ENCODE measurements at places on chromosomes 2 and 18.

DNA sequence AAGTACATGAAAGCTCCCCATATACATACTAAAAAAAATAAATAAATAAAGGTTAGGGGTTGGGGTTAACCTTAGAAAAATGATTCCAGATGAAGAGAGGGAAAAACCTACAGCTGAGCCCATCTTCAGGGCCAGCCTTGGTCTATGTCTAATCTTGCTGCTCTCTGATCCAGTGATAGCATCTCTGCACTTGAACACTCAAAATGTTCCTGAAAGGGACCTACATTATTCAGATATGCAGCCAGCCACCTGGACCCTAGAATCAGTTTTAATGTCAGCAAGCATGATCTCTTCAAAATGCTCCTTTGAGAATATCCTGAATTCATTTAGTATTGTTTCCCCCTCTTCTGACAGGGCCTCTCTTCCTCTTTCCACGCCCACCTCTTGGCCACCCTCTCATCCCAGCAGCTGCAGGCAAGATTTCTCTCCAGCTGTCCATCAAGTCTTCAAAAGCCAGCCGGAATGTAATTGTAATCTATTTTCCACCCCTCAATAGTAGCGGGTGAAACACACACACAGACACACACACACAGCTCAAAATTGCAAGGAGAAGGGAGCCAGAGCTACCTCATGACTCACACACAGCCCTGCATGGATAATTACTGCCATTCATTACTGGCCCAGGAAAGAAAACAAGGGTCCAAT lies 135.5 kb downstream of the MYO3B start:
- no peak for DNase-seq

DNA sequence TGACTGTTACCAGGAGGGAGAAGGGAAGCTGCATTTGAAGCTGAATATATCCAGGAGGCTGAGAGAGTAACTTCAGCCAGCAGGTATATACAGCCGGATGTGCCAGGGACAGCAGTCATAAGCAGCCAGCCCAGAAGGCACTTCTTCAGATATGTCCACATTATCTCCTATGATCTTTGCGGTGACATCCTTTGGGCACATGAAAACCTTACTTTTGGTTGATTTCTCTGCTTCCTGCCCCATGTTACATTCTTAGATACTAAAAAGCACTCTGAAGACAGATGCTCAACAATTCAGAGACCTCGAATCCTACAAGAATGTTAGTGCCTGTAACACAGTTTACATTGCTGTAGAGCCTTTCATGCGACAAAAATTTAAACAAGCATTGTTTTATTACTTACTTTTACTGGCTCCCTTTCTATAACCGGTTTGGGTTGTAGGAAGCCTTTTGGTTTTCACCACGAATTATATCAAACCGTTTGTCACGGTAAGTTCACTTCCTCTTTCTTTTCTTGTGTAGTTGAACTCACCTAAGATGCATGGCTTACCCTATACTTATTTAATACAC lies 50.3 kb upstream of the TLK1 start:
- peak; percentile 34 for DNase-seq

GRCh38 chr2:1940679-1941078 lies 196.4 kb upstream of the PXDN start:
- DNase-seq = no peak

GRCh38 chr18:46239998-46240397 lies 135.8 kb downstream of the HAUS1 start:
- no peak for DNase-seq

GRCh38 chr18:44897411-44897810 lies 216.7 kb downstream of the SETBP1 start:
- no peak for DNase-seq

GRCh38 chr2:26245810-26246209 lies 1.1 kb downstream of the HADHB start:
- no peak for DNase-seq

DNA sequence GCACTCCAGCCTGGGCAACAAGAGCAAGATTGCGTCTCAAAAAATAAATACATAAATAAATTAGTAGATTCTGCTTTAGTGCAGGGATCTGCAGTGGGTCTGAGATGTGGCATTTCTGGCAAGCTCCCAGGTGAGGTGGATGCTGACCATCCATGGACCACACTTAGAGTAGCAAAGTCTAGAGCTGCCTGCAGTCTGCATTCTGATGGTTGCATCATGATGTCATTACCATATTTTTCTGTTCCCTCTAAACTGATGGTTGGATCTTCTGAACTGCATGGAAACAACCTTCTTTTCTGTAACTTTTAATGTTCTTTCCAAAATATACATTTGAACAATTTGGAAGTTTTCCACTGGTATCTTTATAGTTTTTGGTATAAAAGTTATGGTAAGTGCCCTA lies 42.9 kb downstream of the MYL12B start:
- no peak for DNase-seq

- no peak for DNase-seq
These were observed 68.8 kb downstream of the SH3RF3 start for GRCh38 chr2:109197491-109198418.

Measured in stimulated activated CD4-positive, alpha-beta T cell treated with anti-CD3 and anti-CD28 coated beads, Interleukin-4, amount 100 ng/mL, for 24 hours (primary cell).